ENCODE measurements at places on chromosomes 7 and 10. TPM values are rescaled to one million over a fixed set of nuclear protein-coding genes. Genes with fewer than 3 reads are reported as not detected.

TMEM26 gene
- under 0.01 TPM for total RNA-seq

VSIR gene
- total RNA-seq: 17.6 TPM

CUX1 gene
- total RNA-seq: 30.6 TPM

ATOH7 gene
- total RNA-seq: 0.16 TPM

CYP3A4 gene
- not detected for total RNA-seq

RNF133 gene
- not detected for total RNA-seq

ZNF488 gene
- 0.25 TPM for total RNA-seq
